ENCODE measurements at places on chromosomes 1 and 21. TPM values are rescaled to one million over a fixed set of nuclear protein-coding genes. Genes with fewer than 3 reads are reported as not detected.

Gene WNT9A
- 3.7 TPM for total RNA-seq

Gene AMY2A
- not detected for total RNA-seq

Gene GSTM1
- 9.3 TPM for total RNA-seq

DNA sequence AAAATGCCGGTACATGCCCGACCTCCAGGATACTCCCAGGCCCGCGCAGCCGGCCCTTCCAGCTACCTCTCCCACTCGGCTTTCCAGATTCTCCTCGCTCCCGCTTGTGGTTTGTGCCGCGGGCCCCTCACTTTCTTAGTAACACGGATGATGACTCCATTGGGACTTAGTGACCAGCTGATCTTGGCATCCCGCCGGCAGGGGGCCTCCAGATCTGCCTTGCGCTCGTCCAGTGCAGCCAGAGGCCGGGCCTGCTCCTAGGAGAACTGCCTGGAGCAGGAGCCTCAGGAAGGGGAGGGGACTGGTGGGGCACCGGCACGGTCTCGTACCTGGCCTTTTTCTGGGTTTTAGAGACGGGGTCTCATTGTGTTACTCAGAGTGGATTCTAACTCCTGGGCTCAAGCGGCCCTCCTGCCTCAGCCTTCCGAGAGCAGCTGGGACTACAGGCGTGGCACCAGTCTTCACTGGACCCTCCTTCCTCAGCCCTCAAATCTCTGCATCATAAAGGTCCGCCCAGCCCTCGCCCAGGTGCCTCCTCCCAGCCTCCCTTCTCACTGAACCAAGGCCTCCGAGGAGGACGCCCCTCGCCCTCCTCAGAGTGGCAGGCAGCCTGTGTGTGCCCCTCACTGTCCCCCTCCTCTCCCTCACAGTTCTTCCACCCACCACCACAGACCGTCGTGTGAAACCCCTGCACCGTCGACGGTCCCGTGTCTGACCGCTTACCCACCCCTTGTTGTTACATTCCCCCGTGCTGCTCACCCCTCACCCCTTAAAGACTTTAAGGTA is 78.6 kb downstream of the SLC25A24 start:
- DNase-seq: no peak

GRCh38 chr1:174666248-174666647 is 218.5 kb downstream of the GPR52 start:
- no peak for DNase-seq

- no peak for DNase-seq
Measured at GRCh38 chr1:12778061-12778460, 4.5 kb downstream of the PRAMEF12 start.
